ENCODE measurements at places on chromosomes 12 and 14. TPM values are rescaled to one million over a fixed set of nuclear protein-coding genes. Genes with fewer than 3 reads are reported as not detected.

- no peak for DNase-seq
- peaks cover 27% of the 10 kb centered on the region for H3K4me1 ChIP-seq
- no peaks in the 10 kb centered on the region for H3K27me3 ChIP-seq
Measured at GRCh38 chr12:80829767-80830166, 108.0 kb downstream of the LIN7A start.

- H3K4me3 ChIP-seq: no peak overlapping the region
- no peak for DNase-seq
- H3K36me3 ChIP-seq: peaks cover 38% of the 10 kb centered on the region
- no peaks in the 10 kb centered on the region for H3K27me3 ChIP-seq
Measured at GRCh38 chr14:66916421-66916820, 272.8 kb upstream of the GARIN2 start.

YAF2 gene
- 88.1 TPM for total RNA-seq

GRCh38 chr14:104108570-104109541 lies 23.4 kb downstream of the ASPG start:
- H3K4me3 ChIP-seq: no peak overlapping the region
- H3K27ac ChIP-seq: no peak overlapping the region
- no peaks in the 10 kb centered on the region for H3K36me3 ChIP-seq

GRCh38 chr14:35121026-35121886 lies 534 bp downstream of the PPP2R3C start:
- peak; percentile 17 for DNase-seq
- H3K4me3 ChIP-seq: peak overlapping the region; percentile 77
- H3K27ac ChIP-seq: peak overlapping the region; percentile 96
- no peaks in the 10 kb centered on the region for H3K27me3 ChIP-seq
- H3K36me3 ChIP-seq: peaks cover 10% of the 10 kb centered on the region

DNA sequence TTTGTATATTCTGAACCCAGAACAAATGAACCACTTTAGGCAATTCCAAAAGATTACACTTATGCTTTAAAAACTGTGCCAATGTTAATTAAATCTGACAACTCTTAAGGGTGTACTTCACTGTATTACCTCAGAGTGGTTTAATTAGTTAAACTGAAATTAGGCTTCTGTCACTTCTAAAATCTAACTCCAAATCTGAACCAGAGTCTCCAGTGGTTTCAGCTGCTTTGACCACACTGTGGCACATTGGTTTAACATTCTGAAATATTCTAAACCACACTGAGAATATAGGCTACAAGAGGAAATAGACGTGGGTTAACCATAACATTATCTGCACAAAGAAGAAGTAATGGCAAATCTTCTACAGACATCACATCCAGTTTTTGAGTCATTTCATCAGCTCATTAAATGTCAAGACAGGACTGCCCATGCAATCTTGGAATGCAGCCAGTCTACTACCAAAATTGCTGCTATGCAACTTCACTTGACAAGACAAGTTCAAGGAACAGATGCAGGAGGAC lies 94.8 kb downstream of the LRP6 start:
- no peak overlapping the region for H3K4me3 ChIP-seq
- no peaks in the 10 kb centered on the region for H3K27me3 ChIP-seq
- H3K4me1 ChIP-seq: peaks cover 8% of the 10 kb centered on the region
- no peak for DNase-seq
- no peak overlapping the region for H3K27ac ChIP-seq

- H3K4me3 ChIP-seq: peak within 1 kb of the TSS; percentile 77
- H3K36me3 ChIP-seq: no peaks in the 10 kb centered on the region
- H3K27ac ChIP-seq: no peak within 1 kb of the TSS
Measured at GRCh38 chr12:51424662-51425539, at the start of gene SLC4A8. SLC4A8 (plus strand) TSS chr12:51424831; CDS start chr12:51424988, 157 bp downstream.

DNA sequence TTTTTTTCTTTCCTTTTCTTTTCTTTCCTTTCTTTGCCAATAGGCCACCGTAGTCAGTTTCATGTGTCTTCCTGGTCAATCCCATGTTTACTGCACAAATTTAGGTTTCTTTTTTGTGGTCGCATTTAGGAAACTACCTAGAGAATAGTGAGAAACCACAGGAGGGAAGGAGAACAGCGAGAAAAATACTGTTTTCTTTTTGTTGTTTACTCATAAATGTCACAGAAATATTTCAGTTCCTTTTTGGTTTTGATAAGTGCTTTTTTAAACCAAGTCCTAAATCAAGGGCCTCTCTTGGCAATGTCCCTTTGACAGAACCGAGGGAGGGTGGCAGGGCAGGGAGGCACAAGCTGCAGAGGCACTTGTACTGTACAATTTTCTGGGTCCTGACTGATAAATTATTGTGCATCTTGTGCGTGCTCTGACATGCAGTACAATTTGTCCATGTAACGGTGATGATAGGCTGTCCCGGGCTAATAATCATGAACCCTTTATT lies 326.1 kb downstream of the CACNA1C start:
- peak overlapping the region; percentile 67 for H3K27ac ChIP-seq
- H3K4me3 ChIP-seq: no peak overlapping the region
- no peaks in the 10 kb centered on the region for H3K36me3 ChIP-seq
- peaks cover 97% of the 10 kb centered on the region for H3K4me1 ChIP-seq
- no peak for DNase-seq
- no peaks in the 10 kb centered on the region for H3K27me3 ChIP-seq

DNA sequence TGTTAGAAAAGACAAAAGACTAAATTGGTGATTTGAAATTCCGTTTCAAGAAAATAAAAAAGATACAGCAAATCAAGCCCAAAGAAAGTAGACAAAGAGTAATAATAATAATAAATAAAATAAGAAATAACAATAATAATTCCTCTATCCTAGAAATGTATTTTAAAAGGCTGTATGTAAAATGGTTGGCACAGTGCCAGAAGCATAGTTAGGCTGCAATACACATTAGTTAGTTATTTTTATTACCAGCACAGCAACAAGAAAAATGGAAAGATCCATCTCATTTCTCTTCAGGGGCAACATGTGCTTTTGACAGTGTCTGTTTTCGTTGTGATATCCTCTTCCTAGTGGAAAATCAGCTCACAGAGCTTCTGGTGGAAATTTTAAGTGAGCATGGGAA lies 174.1 kb upstream of the TMTC1 start:
- no peaks in the 10 kb centered on the region for H3K36me3 ChIP-seq
- no peak overlapping the region for H3K4me3 ChIP-seq
- H3K4me1 ChIP-seq: no peaks in the 10 kb centered on the region
- H3K27me3 ChIP-seq: no peaks in the 10 kb centered on the region
- no peak for DNase-seq
- no peak overlapping the region for H3K27ac ChIP-seq

GRCh38 chr12:108643941-108644810 lies 10.5 kb upstream of the SELPLG start:
- peaks cover 49% of the 10 kb centered on the region for H3K36me3 ChIP-seq
- H3K27ac ChIP-seq: peak overlapping the region; percentile 73
- H3K4me3 ChIP-seq: no peak overlapping the region
- no peaks in the 10 kb centered on the region for H3K27me3 ChIP-seq
- peaks cover 77% of the 10 kb centered on the region for H3K4me1 ChIP-seq

GRCh38 chr12:89941436-89941835 lies 232.8 kb upstream of the ATP2B1 start:
- H3K27me3 ChIP-seq: no peaks in the 10 kb centered on the region
- H3K36me3 ChIP-seq: no peaks in the 10 kb centered on the region
- no peak overlapping the region for H3K4me3 ChIP-seq

DNA sequence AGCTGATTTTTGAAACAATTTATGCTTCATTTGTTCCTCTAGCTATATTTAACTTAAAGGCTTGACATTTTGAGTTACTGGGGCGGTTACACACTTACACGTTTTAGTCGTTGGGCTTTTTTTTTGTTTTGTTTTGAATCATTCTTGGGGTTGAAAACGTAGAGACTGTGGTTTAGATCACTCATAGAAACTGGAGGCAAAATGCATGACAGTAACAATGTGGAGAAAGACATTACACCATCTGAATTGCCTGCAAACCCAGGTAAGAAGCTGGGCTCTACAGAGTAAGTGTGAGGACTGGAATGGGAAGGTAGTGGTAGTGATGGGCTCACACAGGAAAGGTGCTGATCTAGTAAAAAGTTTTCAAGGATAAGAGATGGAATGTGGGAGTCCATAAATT lies at the start of gene CLEC2D:
TSS of gene CLEC2D (plus strand) at position 180 of the 400 bp plus-strand sequence. CDS start at position 202, 22 bp downstream.
- no peak within 1 kb of the TSS for H3K4me3 ChIP-seq
- H3K4me1 ChIP-seq: peaks cover 24% of the 10 kb centered on the region
- H3K36me3 ChIP-seq: peaks cover 16% of the 10 kb centered on the region
- H3K27ac ChIP-seq: no peak within 1 kb of the TSS

Data from left ventricle myocardium inferior (tissue), 1 donor.